Activated CD4-positive, alpha-beta memory T cell treated with anti-CD3 and anti-CD28 coated beads, Interleukin-2, amount 10 ng/mL, durations not matched to agents 7 days and 5 days (primary cell): ENCODE measurements at places on chromosomes 6 and 20.

- no peak for DNase-seq
Observed at GRCh38 chr6:44219815-44220784, 3.3 kb upstream of the SLC29A1 start.

GRCh38 chr20:36506253-36506652, 35.1 kb upstream of the MYL9 start:
- DNase-seq, result no peak

GRCh38 chr6:109705258-109705657, 14.2 kb downstream of the FIG4 start:
- peak; percentile 81 for DNase-seq

DNA sequence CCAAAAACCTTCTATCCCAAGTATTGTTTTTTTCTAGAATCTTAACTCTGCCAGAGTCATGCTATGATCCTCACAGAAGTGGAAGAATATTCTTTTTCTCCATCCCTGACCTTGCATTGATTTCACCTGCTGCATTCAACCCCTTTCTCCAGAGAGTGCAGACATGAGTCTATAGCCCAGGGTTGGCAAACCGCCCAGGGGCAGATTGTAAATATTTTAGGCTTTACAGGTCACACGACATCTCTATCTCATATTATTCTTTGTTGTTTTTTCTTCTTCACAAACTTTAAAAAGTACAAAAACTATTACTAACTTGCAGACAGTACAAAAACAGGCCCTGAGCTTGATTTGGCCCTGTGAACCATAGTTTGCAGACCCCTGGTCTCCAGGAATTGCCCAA, 112.1 kb upstream of the ASF1A start:
- no peak for DNase-seq

DNA sequence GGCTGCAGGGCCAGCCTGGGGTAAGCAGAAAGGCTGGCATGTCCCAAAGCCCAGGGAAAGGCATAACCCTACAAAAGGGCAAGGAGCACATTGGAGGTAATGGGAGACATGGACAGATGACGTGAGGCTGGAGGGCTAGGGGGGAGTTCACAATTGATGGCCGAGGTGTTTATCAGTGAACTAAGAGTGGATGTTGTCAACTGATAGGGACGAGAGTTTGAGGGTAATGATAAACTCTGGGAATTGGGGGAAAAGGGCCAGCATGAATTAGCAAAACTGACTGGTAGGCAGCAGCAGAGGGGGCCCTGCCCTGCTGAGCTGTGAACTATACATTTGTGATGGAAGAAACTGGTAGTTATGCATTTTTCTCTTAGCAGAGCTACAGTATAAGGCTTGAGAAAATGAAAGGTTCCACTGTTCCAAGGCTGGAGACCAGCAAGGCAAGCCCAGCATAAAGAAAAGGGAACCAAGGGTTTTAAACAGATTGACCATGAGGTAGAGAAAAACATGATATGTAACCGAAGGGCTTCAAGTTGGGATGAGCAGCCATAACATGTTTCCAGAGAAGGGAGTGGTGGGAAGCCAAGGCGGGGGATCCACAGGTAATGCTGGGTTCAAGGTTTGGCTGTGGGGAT, 98.1 kb upstream of the MLN start:
- DNase-seq, result no peak
